ENCODE measurements at places on chromosomes 11 and 22.

DNA sequence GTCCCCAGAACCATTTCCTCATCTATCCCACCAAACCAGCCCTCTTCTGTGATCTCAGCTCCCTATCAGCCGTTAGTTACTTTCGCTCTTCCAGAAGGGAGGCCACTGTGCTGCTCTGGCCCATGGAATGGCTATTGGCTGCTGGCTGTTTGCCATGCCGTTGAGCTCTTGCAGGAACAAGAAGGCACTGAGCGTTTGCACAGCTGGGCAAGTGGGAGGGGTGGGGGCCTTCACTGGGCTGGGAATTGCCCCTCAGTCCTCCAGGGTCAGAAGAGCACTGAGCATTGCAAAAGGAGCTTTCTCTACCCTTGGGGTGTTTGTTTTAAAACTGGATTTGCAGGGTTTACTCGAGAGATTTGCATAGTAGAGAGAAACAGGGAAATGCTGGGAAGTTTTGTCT lies 129.0 kb upstream of the PARVA start:
- DNase-seq: no peak

DNA sequence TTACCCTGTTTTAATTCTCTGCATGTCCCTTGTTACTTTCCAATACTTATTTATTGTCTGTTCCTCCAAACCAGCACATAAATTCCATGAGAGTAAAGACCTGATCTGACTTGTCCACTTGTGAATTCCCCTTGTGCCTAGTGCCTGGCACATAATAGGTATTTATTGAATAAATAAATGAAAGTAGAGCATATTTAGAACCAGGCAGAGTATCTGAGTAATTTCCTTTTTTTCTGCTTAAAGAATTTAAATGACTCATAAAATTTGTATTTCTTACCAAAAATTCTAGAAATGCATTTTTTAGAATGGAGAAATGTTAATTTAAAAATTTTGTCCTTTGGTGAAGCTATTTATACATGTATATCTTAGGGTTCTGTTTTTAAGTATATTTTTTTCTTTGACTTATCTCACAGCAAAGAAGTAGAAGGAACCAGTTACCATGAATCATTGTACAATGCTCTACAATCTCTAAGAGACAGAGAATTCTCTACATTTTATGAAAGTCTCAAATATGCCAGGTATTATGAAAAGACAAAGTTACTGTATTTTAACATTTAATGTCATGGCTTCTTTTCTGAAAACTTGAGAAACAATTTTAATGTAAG lies 96.8 kb downstream of the ATM start:
- DNase-seq: no peak

DNA sequence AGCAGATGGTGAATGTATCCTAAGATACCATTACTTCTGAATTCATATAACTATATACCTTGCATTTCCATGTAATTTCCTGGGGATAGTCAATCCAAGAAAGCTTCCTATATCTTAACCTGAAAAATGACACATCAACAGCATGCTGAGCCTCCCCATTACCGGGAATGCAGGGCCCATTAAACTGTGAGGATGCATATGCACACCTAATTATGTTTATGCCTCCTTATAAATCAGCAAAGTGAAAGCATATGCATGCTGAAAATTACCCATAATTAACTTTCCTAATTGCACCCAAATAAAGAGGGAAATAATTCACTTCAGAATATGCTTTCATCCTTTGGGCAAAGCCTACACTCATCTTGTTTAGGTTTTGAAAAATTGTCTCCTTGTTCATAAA lies 663.0 kb downstream of the KCNA4 start:
- no peak for DNase-seq

DNA sequence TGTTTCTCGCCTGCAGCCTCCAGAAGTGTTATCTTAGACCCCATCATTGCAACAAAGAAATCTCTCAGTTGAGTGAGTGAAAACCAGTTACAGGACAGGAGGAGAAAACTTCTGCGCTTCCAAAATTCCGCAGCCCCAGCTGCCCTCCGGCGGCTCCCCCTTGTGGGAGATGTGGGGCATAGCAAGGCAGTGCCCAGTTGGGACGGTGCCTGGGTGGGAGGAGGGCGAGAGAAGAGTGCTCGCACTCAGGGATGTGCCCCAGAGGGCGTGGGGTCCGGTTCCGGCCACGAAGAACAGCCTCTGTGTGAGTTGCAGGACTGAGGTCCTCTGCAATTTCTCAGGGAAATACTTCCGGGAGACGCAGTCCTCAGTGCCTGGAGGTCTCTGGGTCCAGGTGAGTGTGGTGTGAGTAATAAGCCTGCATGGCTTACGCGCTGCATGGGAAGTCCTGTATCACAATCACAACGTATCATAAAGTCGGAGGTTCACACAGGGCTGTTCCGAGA lies 87.0 kb upstream of the BLID start:
- DNase-seq: no peak

- no peak for DNase-seq
Observed at GRCh38 chr22:30421695-30422480, 3.7 kb upstream of the MTFP1 start.

DNA sequence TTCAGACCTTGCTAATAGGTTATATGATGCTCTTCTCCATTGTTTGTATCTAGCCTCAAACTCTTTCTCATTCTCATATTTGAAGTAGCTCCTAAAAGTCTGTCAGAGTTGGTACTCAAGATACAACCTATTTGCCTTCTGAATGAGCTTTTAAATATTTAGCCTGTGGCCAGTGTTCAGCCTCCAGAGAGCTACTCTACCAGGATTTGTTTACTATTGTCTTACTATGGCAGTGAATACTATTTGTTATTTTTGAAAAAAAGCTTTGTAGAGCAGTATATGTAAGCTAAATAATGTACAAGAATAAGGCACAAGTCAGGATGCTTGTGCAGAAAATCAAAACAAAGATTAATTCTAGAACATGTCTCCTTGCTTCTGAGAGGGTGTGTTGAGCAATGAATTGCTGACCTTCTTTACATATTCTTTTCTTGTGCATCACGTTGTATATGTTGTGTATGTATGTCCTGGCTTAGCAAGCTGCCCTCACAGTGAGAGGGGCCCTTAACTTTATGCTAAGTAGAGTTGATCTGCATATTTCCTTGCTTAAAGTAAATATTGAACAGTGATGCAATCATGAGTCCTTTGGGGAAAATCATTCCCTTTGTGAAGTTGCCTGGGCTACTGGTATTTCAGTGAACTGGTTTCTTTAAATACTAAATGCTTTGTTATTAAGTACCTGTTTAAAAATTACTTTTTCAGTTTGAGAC lies 438.0 kb downstream of the LUZP2 start:
- no peak for DNase-seq

- no peak for DNase-seq
Observed at GRCh38 chr11:27718863-27719545, 18.7 kb upstream of the BDNF start.

GRCh38 chr11:68463714-68464113 lies 3.2 kb downstream of the PPP6R3 start:
- DNase-seq: no peak

GRCh38 chr11:131690362-131690761 lies 319.9 kb downstream of the NTM start:
- DNase-seq: no peak

DNA sequence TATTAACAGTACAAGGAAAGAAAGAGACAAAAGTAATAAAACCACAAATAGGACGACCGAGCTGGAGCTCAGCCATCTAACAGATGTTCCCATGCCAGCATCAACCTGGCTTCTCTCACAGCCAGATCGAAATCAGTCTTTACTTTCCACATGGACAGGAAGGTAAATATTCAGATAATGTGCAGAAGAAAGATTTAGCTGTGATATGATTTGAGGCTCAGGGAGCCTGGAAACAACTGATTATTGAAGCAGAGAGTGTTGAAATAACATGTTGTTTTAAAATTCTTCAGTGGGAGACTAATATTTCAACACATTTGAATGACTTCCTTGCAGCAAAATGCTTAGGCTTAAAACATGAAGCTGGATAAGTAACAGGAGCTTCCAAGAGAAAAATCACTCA lies 546.8 kb downstream of the ETS1 start:
- DNase-seq: no peak

GRCh38 chr11:115617767-115618166 lies 113.6 kb upstream of the CADM1 start:
- no peak for DNase-seq

GRCh38 chr11:74847395-74847794 lies 98.7 kb downstream of the RNF169 start:
- DNase-seq: no peak

GRCh38 chr11:104609311-104610085 lies 288.8 kb downstream of the CASP12 start:
- DNase-seq: no peak

DNA sequence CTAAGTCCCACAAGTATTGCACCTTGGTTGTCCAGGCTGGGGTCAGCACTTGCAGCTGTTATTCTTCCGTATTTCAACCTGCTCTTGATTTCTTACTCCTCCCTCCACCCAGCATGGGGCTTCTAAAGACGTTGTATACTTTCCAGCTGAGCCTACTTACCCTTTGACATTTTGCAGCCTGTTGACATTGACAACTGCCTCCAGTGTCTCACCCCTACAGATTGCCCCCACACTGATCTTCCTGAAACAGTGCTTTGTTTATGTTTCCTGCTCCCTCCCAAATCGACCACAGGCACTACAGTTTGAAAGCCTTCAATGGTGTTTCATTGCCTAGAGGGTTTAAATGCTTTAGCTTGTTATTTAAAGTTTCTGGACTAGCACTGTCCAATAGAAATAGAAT lies 56.6 kb downstream of the FAM83F start:
- DNase-seq: no peak

- no peak for DNase-seq
Observed at GRCh38 chr22:31192513-31192912, 19.6 kb upstream of the LIMK2 start.

DNA sequence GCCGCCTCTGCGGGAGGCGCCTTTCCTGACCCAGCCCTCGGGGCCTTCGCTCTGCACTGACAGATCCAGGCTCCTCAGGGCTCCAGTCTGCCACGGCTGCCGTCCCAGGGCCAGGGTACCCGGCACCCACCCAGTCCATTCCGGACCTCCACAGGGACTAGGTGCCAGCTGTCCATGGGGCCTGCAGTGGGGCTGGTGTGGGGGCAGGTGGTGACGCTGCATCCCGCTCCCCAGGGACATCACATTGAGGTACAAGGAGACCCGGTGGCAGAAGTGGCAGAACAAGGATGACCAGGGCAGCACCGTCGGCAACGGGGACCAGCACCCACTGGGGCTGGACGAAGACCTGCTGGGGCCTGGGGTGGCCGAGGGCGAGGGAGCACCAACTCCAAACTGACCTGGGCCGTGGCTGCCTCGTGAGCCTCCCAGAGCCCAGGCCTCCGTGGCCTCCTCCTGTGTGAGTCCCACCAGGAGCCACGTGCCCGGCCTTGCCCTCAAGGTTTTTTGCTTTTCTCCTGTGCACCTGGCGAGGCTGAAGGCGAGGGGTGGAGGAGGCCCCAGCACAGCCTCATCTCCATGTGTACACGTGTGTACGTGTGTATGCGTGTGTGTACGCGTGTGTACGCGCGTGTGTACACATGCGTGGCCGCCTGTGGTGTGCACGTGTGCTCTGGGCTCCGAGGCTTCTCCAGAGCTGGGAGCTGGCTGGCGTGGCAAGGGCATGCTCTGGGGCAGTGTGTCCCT lies 16.7 kb downstream of the RNH1 start:
- no peak for DNase-seq

DNA sequence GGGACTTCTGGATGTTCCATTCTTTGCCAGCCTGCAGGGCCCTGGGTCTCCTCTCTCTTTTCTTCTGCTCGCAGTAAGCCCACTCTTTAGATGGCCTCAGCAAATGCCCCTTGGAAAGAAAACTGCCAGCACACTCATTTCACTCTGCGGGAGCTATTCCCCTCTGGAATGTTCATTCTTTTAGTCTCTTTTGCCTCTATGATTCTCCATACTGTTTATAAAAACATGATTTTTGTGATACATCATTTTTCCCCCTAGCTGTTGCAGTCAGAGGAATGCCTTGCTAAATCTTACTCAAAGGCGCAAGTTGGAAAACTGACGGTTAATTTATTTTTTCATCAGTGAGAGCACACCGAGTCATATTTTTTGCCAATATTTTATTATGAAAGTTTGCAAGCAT lies 184.9 kb downstream of the SNX19 start:
- no peak for DNase-seq

DNA sequence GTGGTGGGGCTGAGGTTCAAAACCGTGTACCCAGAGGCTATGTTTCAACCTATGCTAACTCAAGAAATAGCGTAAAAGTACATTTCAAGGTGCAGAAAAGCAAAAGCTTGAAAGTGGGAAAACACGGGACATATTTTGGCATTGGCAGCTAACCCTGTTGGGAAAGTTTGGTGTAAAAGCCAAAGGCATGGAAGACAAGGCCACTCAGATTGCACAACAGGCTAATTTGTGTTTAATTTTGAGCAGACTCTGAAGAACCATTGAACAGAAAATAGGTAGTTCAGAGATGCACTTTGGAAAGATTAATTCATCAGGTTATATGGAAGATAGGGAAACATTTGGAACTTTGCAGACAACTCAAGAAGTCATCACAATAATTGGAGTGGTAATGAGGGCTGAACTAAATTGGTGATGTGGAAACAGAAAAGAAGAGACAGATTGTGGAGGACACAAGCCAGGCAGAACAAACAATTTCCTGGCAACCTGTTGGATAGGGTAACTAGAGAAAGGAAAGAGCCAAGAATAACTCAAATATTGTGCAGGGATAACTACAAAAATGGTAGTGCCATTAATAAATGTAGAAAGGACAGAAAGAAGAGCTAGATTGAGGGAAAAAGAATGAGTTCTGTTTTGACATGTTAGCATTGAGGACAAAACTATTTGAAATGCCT lies 140.5 kb upstream of the PGR start:
- no peak for DNase-seq

DNA sequence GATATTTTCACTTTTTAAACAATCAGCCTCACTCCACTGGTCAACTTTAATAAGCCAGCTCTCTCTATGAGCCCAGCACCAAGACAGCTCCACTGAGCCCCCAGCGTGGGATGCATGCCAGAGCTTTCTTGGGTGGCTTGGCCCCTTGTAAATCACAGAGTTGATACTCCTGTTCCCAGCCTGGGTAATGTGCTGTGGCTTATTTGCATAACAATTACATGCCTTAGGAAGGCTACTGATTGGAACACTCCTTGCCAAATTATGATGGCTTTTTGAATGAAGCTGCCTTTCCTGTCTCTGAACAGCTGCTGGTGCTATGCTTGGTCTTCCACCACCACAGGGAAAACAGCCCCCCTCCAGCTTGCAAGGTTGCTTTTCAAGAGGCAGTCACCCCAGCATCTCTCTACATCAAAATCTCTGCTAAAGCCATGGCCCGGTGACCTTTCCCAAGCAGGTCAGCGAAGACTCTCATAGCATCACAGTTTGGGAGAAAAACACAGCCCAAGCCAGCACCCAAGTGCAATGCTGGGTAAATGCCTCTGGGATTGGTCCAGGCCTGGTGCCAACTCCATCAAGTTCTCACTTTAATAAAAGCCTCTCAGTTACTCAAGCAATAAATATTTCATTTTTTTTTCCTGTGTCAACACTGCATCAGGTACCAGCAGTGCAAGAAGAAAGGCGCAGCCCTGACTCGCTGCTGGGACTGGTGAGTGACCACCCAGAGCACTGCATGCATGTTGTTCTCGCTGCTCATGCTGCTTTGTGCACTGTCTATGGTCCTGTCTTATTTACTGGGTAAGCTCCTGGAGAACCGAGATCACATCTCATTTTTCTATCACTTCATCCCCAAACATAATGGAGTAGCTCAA lies 549.3 kb downstream of the OPCML start:
- DNase-seq: no peak

- no peak for DNase-seq
Observed at GRCh38 chr11:3627291-3627690, 14.5 kb downstream of the ART5 start.

- no peak for DNase-seq
Observed at GRCh38 chr22:48249713-48250268, 1487.3 kb downstream of the TBC1D22A start.

GRCh38 chr22:32522237-32522636 lies 47.6 kb downstream of the FBXO7 start:
- DNase-seq: no peak
